Tongue (tissue), 3 donors: ENCODE measurements at places on chromosomes 6 and 20.

GRCh38 chr6:111870051-111870741, 3.1 kb downstream of the FYN start:
- DNase-seq, result no peak

DNA sequence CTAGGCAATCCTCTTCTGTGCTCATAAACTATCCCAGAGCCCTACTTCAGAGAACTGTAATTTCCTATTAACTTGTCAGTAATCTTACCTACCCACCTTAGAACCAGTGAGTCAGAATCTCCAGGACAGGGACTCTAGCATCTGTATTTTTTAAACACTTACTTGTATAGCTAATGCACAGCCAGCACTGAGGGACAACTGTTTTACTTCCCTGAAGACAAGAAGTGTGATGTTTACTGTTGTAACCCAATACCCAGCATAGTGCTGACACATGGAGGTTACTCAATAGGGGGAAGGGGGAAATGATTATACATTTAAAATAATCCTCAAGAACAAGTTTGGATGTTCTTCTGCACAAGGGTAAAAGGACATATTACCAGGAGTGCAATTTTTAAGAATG, 130.8 kb downstream of the BTBD9 start:
- DNase-seq, result peak; percentile 57

DNA sequence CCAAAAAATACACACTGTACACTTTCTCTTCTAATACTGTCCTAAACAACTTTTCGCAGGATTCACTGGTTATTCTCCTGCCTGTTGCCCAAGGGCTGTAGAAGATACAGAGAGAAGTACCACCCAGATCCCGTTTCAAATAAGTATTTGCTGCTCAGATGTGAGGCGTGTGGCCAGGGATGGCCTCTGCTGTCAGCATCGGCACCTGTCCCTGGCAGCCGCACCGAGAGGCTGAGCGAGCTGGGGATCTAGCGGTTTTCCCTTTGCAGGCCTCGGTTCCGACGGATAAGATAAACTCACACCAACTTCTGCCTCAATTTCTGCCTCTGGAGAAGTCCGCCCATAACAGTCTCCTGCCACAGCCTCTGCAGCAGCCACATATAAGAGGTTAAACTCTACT, 685.2 kb upstream of the AGPAT4 start:
- DNase-seq, result peak; percentile 21

DNA sequence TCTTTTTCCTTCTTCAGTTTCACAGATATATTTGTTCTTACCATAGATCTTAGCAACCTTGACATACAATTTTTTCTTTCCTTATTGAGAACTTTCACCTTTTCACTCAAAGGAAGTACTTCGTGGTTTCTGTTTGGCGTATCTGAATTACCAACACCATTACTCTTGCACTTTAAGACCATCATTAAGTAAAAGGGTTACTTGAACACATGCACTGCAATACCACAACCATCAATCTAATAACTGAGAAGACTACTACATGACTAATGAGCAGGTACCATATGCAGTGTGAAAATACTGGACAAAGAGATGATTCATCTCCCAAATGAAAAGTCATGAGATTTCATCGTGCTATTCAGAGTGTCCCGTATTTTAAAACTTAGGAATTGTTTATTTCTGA, 21.7 kb upstream of the SENP6 start:
- no peak for DNase-seq

GRCh38 chr6:101286146-101286545, 107.4 kb upstream of the GRIK2 start:
- DNase-seq, result no peak
